ENCODE measurements at places on chromosomes 3 and 15. TPM values are rescaled to one million over a fixed set of nuclear protein-coding genes. Genes with fewer than 3 reads are reported as not detected.

LSAMP gene
- 2.0 TPM for total RNA-seq

GABRB3 gene
- total RNA-seq: under 0.01 TPM

GOLGA8T gene
- not detected for total RNA-seq

SPSB4 gene
- not detected for total RNA-seq

TRAIP gene
- 10.3 TPM for total RNA-seq

DPPA2 gene
- not detected for total RNA-seq

SCAANT1 gene
- total RNA-seq: not detected

RTP3 gene
- total RNA-seq: not detected

IL17RC gene
- total RNA-seq: 44.6 TPM

GASK1A gene
- total RNA-seq: 1.2 TPM

NMNAT3 gene
- 0.84 TPM for total RNA-seq

GNAT1 gene
- not detected for total RNA-seq

TSPAN3 gene
- total RNA-seq: 166 TPM

ADIPOQ gene
- total RNA-seq: not detected

KLHL40 gene
- not detected for total RNA-seq

RETNLB gene
- not detected for total RNA-seq

CLEC3B gene
- total RNA-seq: 23.4 TPM

HCLS1 gene
- 1.2 TPM for total RNA-seq

GPR149 gene
- not detected for total RNA-seq

TJP1 gene
- 58.0 TPM for total RNA-seq

ZNF502 gene
- 1.6 TPM for total RNA-seq

IQCF2 gene
- total RNA-seq: not detected

TMC3 gene
- not detected for total RNA-seq

SLC12A6 gene
- total RNA-seq: 6.4 TPM

LIPH gene
- total RNA-seq: under 0.01 TPM

KLHDC8B gene
- total RNA-seq: 13.4 TPM

CAV3 gene
- total RNA-seq: not detected

CTXN2 gene
- not detected for total RNA-seq

CCRL2 gene
- total RNA-seq: not detected

FBXO40 gene
- not detected for total RNA-seq

ADAMTSL3 gene
- 1.0 TPM for total RNA-seq

PTX3 gene
- total RNA-seq: 276 TPM

IP6K1 gene
- 18.2 TPM for total RNA-seq

SLC51B gene
- not detected for total RNA-seq

GOLGA8S gene
- not detected for total RNA-seq

FEZF2 gene
- not detected for total RNA-seq

SLC51A gene
- not detected for total RNA-seq

TLR9 gene
- total RNA-seq: under 0.01 TPM

PLS1 gene
- total RNA-seq: 2.2 TPM

POLR2M gene
- 260 TPM for total RNA-seq

CCDC9B gene
- 4.2 TPM for total RNA-seq

DLL4 gene
- total RNA-seq: under 0.01 TPM

SV2B gene
- not detected for total RNA-seq

EFCAB12 gene
- 0.15 TPM for total RNA-seq

GRAMD2A gene
- 1.5 TPM for total RNA-seq

TCTA gene
- 15.5 TPM for total RNA-seq

MBD4 gene
- total RNA-seq: 21.4 TPM

TBC1D21 gene
- not detected for total RNA-seq
